ENCODE measurements at places on chromosomes 11 and 22.

DNA sequence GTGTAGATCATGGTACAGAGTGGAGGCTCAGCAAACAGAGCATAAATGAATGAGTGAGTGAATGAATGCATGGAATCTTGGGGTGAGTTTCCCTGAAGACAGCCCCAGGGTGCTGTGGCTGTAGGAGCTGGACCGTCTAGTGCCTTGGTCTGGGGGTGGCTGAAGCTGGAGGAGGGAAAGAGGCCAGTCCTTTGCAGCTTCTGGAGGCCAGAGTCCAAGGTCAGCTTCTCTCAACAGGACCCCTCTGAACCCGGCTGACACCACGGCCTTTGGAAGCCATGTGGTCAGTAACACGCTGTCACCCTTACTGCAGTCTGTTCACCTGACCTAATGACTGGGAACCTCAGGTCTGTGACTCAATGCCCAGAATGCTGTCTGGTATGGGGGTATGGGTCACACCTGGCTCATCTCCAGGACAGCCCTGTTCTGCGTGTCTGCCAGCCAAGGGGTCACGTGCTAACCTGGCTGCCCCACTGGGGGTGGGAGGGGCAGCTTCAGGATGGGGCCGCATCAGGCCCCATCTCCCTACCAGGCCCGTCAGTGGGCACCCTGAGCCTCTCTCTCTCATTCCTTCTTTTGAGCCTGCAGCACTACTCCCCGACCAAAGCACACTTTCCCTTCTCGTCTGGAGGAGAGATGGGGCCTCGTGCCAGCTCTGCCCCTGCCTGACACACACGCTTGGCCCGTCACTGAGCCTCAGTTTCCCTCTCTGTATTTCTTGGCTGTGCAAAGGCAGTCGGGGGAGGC is 24.1 kb upstream of the CHKA start:
- no peak for DNase-seq

- DNase-seq = no peak
Measured at GRCh38 chr22:37470087-37470445, 16.1 kb downstream of the MFNG start.

- DNase-seq = peak; percentile 70
Measured at GRCh38 chr11:119758291-119758690, 29.3 kb upstream of the NECTIN1 start.

GRCh38 chr11:115314330-115314920 is 189.8 kb downstream of the CADM1 start:
- DNase-seq = no peak

- no peak for DNase-seq
Measured at GRCh38 chr11:94868468-94868867, 100.3 kb downstream of the AMOTL1 start.

DNA sequence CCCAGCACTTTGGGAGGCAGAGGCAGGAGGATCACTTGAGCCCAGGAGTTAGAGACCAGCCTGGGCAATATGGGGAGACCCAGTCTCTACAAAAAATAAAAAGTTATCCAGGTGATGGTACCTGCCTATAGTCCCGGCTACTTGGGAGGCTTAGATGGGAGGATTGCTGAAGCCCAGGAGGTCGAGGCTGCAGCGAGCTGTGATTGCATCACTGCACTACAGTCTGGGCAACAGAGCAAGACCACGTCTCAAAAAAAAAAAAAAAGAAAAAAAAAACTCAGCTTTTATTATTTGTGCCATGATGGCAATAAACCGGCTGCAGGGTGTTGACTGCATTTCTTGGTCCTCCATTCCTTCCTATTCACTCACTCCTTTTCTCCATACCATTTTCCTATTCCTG is 33.6 kb upstream of the TFIP11 start:
- no peak for DNase-seq

- no peak for DNase-seq
Measured at GRCh38 chr22:40046126-40046525, 51.4 kb downstream of the FAM83F start.

DNA sequence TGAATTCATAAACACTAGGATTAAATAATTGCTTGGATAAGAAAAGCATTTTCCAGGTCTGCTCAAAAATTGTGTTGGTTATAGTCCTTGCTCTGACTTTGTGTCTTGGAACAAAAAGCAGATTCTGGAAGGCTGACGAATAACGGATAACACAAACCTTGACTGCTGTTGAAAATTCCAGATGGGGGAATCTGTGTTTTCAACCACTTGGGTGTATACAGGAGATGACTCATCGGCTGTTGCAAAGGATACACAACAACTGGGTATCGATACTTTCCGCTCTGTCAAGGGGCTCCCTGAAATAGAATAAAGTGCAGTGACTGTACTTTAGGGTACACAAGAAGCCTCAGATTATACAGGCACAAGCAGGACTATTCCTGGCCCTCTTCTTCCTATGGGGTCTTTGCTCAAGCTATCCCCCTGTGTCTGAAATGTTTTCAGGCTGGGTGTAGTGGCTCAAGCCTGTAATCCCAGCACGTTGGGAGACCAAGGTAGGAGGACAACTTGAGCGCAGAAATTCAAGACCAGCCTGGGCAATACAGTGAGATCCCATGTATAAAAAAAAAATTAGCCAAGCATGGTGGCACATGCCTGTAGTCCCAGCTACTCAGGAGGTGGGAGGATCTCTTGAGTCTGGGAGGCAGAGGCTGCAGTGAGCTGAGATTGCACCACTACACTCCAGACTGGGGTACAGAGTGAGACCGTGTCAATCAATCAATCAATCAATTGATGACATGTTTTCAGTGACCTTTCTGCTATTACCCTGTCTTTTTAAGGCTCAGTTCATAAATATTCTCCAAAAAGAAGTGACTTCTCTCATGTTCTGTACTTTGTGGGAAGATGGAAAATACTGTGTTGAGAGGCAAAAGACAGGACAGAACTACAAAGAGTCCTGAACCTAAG is 48.6 kb upstream of the UCP3 start:
- peak; percentile 76 for DNase-seq

DNA sequence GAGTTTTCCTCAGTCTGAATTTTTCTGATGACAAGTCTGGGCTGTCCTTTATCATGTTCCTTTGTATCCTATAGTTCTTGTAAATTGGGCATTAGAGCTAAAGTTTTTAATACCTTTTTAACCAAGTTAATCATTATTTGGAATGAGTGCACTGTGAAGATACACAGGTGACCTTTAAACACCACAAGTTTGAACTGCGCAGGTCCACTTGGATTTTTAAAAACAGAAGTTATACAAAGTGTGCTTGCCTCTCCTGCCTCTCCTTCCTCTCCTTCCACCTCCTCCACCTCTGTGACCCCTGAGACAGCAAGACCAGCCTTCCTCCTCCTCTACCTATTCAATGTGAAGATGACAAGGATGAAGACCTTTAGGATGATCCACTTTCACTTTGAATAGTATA is 4.4 kb upstream of the TCP11L1 start:
- DNase-seq = no peak

DNA sequence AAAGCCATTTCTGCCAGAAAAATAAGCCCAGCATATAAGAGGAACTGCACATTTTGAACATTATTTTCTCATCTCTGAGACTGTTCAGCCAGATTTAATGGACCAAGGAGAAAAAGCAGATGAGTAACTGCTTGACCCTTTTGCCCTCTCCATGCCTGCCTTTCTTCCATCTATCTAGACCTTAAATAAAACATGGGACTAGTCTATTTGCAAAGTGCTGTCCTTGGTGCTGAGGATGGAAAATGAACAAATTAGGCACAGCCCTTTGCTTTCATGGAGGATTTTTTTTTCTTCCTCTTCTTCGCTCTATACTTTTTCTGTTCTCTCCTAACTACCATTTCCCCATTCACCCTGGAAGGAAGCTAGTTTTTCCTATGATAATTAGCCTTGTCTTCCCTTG is 361.3 kb downstream of the GRM5 start:
- peak; percentile 16 for DNase-seq

- DNase-seq = no peak
Measured at GRCh38 chr11:9561279-9561982, 12.0 kb upstream of the WEE1 start.

- DNase-seq = no peak
Measured at GRCh38 chr11:64933213-64933934, 2.3 kb downstream of the GPHA2 start.

DNA sequence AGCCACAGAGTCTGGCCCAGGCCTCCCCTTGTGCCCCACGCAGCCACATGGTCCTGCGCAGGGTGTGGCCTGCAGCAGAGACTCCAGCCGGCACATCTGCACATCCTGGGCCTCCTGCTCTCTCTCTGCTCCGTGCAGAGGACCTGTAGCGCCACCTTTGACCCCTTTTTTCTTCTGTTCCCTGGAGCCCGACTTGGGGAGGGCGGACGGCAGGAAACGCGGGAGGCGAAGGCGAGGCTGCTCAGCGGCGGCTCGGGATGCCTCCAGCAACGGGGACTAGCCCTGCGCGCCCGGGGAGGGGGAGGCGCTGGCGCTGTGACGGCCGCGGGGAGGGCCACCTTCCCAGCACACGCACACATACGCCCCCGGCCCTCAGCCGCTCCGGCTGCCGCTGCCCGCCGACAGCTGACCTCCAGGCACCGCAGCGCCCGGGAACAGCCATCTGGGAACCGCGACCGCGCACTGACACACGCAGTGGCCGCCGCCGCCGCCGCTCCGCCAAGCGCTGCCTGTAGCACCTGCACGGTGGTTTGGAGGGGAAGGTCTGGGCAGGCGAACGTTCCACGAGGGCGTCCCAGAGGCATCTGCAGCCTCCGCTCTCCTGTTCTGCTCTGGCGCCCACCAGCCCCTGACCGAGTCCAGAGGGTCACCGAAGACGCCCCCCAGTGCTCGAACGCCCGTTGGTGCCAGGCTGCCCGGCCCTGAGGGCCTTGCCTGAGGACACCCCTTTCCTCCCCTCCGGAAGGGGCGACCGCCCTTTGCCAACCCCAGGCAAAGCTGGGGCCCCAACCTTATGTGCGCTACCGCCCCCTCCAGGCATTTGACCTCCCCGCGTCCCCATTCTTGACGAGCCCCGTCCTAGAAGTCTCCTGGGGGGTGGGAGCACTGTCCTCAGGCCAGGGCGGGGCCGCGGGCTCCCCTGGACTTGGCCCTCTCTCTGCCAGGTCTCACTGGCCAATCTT is 16.9 kb upstream of the C22orf42 start:
- no peak for DNase-seq

DNA sequence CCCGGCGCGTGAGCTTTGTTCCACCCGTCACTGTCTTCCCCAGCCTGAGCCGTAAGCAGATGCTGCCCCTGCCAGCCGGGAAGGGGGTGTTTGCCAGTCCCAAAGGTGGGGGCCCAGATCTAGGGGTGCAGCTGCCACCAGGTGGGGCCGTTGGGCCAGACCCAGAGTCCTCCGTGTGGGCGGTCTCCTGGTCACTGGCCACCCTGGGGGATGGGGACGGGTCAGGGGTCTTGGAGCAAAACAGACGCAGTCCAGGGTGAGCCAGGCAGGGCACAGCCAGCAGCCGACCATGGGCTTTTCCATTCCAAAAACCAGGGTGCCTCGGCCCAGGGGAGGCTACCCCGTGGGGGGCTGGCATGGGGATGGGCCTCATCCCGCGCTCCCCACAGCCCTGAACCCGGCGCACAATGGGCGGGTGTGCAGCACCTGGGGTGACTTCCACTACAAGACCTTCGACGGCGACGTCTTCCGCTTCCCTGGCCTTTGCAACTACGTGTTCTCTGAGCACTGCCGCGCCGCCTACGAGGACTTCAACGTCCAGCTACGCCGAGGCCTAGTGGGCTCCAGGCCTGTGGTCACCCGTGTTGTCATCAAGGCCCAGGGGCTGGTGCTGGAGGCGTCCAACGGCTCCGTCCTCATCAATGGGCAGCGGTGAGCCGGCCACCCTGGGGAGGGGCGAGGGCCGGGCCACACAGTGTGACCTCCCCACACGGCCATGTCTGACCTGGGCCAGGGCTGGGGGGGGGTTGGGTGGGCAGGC is 3.5 kb downstream of the MUC5B start:
- DNase-seq = no peak

DNA sequence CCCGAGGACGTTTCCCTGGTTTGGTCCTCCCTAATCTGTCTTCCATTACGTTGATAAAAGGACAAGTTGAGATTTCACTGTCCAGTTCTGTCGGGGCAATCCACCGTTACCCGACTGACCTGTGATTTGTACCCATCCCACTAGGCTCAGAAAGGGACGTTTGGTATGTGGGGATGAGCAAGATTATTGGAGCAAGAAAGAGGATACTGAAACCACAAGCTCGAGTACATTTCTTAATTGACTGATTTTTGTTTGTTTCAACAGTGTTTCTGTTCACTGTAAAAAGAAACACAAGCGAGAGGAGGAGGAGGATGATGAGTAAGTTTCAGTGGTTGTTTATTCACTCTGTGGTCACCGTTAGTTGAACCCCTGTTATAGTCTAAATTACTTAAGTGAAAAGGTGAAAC is 969 bp downstream of the CCDC117 start:
- peak; percentile 72 for DNase-seq

DNA sequence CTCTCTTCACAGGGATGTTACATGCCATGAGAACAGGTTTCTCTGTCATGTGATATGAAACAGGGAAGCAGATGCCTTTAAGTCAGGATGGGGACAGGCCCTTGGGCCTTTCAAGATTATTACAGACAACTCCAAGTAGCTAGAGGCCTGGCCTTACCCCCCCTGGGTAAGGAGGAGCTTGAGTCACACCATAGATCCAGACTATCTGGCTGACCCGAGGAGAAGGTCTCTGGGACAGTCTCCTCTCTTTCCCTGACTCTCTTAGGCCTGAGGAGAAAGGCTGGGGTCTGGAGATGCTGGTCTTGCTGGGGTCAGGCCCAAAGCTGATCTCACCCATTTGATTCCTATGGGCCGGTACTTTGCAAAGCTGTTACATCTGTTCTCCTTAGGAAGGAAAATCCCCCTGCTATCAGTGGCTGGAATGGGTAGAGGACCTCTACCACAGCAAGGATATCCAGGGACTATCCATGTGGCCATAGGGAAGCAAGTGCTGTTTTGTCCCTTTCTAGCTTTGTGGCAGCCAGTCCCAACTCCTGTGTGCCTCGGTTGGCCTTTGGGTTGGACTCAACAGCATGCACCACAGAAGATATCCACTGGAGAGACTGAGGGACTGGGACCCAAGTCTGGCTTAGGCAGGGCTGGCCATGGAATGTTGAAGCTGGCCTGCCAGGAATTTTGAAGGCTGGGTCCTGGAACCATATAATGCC is 25.2 kb downstream of the RELT start:
- peak; percentile 49 for DNase-seq

DNA sequence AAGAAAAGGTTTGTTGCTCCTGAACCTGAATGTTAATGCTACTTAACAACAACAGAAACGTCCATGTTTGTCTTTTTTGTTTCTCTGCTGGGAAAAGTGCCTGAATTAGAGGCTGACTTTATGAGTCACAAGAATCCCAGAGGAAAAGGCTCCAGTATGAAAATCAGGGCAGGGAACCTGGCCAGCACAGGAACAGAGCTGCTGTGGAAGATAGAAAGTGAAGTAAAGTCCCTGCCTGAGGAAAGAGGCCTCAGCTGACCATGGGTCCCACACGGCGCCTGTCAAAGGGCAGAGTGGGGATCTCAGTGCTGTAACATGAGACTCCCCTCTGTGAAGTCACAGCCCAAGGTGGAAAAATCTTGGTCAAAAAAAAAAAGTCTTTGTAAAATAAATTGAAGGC is 632.3 kb upstream of the CCDC90B start:
- DNase-seq = peak; percentile 33

GRCh38 chr11:74838188-74838587 is 89.5 kb downstream of the RNF169 start:
- DNase-seq = no peak
